ENCODE measurements at places on chromosomes 2 and 18.

- peak; percentile 24 for DNase-seq
These were observed 214.5 kb downstream of the MCFD2 start for GRCh38 chr2:46701152-46701551.

- no peak for DNase-seq
These were observed 92.0 kb downstream of the PMS1 start for GRCh38 chr2:189876271-189876670.

GRCh38 chr2:20443276-20443920, 3.5 kb upstream of the RHOB start:
- DNase-seq, result peak; percentile 84

- DNase-seq, result peak; percentile 14
These were observed 113.0 kb upstream of the NEDD4L start for GRCh38 chr18:57931038-57931437.

DNA sequence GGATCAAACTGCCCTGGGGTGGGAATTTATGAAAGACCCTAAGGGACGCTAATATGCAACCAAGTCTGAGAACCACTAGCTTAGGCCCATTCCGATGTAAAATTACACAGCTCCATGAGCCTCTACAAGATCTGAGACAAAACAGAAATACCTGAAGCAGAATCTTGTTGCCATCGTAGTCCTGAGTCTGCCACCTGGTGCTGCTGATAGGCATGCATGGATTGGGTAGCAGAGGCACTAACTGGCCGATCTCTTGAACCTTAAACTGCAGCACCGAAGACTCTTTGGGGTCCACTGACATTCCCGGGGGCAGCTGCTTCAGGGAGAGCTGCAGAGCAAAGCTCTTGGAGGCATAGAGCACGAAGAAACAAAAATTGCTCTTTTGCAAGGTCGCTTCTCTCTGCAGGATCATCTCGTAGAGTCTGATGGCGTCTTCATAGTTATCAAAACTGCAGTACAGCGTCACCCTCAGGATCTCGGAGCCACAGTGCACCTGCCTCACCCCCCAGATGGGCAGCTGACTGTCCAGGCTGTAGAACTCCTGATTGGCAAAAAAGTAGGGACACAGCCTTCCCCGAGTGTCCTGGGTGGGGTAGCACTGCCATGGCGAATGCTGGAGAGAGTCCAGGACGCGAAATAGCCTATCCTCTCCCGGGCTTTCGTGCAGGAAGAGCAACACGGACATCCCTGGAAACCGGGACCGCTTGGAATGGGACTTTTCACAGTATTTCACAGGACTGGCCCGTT, 848 bp downstream of the FAM124B start:
- DNase-seq, result no peak

GRCh38 chr18:75322206-75322605, 105.3 kb downstream of the SMIM21 start:
- DNase-seq, result no peak

DNA sequence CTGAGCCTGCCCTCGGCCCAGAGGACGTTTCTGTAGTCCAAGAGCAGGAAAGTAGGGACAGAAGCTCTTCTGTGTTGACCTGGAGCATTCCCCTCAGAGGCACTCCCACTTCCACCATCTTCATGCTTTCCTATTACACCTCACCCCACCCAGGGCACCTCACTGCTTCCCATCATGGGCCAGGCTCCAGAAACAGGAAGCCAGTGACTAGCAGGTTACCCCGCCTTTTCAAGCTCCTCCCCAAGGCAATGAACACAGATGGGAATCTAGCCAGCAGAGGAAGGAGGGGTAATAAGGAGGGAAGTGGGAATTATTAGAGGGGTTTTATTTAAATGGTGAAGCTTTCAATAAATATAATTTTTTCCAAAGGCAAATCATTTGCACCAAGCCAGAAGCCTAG, 308.8 kb upstream of the MGAT5 start:
- no peak for DNase-seq

DNA sequence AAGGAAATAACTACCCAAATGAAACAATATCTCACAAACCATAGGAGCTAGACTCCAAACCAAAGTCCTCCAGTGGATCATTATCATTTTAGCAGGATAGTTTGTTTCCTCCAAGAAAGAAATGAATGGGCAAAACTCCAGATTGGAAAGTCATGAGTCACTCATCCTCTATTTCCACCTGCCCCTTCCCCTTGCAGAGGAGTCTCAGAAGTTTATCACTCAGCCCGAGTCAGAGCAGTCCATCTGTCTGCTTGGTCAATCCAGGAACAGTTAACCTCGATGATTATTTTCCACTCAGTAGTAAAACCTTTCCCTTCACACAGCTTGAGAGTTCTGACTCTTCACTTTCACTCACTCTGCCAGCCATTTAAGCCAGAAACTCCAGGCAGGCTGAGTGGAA, 462.2 kb downstream of the BCL11A start:
- DNase-seq, result no peak

DNA sequence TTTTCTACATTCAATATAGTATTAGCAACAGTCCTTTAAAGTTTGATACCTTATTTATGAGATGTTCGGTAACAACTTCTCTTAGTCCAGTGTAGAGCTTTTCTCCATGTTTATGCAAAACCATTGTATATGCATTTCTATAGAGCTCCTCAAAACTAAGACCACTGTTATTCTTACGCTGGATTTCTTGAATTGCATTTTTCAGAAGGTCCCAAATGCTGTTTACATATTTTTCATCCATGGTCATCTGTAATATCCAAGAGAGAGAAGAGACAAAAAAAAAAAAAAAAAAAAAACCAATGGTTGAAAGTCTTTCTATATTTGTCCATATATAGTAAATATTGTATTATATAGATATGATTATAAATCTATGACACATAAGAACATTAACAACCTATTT, 27.6 kb downstream of the CUL3 start:
- DNase-seq, result no peak

- DNase-seq, result no peak
These were observed 6.4 kb upstream of the SMAD7 start for GRCh38 chr18:48957136-48957535.

GRCh38 chr18:28153485-28154065, 23.4 kb downstream of the CDH2 start:
- DNase-seq, result no peak

- DNase-seq, result no peak
These were observed 89.0 kb downstream of the TMEM247 start for GRCh38 chr2:46568212-46569009.

GRCh38 chr2:210009126-210009525, 6.7 kb downstream of the RPE start:
- no peak for DNase-seq

GRCh38 chr2:59896499-59897245, 656.8 kb downstream of the BCL11A start:
- no peak for DNase-seq

GRCh38 chr2:123840016-123840415, 185.1 kb upstream of the CNTNAP5 start:
- no peak for DNase-seq

- DNase-seq, result peak; percentile 49
These were observed 7.1 kb upstream of the SOS1 start for GRCh38 chr2:39127973-39128372.

DNA sequence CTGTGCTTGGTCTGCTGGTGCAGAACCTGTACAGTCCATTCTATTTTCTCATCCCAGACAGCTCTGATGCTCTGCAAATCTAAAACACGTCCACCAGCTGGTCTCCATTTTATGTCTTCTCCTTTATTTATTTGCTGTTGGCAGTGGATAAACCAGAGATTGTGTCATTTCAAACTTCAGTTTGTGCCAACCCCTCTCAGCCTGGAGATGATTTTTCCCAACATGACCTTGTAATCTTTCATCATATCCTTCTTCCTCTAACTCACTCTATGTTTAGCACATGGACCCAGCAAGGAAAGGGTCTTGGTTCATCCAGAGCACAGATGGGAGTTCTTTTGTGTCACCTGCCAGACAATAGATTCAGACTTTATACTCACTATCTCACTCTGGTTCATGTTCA, 273.2 kb downstream of the MTX2 start:
- peak; percentile 58 for DNase-seq

DNA sequence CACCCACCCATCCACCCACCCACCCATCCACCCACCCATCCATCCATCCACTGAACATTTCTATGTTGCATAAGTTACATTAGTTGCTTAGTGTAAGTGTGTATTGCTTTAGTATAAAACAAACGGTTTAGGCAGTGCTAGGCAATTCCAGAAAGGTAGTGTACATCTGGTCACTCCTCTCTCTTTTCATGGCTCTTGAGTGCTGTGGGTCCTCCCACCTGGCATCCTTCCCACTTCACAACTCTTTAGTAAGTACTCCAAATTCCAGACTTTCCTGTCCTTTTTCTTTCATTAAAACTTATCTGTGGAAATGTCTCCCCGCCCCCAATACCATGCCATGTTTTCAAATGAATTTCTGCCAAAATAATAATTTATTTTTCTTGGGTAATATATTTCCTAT, 122.5 kb downstream of the PLEKHM3 start:
- peak; percentile 59 for DNase-seq

GRCh38 chr2:209600341-209601171, 171.1 kb upstream of the UNC80 start:
- DNase-seq, result no peak

DNA sequence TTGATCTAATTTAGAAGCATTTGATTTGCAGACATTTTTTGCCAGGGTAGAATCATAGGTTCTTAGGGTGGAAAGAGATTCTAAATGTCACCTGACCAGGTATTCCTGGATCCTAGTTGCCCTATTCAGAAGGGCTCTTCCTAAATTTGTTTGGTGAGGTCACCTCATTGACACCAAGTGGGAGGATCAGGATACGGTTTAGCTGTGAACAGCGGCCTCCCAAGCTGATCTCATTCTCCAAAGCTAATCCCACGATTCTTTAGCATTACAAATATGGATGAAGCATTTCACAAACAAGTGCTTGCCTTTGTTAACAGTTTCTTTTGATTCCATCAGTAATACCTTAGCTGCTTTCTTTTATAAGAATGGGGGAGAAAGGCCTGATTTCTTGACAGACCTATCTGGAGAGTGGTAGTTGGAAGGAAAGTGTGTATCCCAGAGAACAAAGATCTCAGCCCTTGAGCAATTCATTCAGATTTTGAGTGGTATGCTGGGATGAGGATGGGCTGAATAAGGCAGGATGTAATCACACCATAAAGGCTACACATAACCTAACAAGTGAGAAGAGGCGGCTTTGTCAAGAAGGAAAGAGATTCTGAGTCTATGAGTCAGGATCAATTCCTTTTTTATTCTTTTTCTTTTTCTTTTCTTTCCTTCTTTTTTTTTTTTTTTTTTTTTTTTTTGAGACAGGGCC, 16.6 kb downstream of the KCTD1 start:
- DNase-seq, result no peak

DNA sequence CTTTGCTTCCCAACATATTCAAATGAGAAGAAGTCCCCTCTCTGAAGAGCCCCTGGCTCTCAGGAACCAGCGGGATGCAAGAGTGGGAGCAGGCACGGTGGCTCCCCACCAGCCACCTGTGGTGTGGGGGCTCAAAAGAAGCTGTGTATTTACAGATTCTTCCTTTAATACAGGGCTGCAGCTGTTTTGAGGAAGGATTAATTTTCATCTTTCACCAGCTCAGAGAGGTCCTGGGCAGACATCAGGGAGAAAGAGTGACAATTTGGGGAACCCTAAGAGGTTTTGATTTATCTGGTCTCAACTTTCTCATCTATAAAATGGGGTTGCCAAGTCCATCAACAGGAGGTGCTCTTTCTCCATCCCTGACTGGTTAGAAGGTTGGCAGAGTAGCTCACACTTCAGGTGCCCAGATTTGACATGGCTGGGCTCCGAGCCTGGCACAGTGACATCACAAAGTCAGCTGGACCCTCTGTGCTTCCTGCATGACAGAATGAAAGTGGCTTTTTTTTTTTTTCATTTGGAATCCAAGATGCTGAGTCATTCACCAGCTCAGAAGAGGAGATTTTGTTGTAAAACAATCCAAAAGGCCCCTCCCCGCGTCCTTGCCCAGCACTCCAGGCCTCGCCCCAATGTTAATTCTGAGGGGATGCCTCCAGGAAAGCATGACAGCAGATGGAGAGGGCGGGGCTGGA, 15.5 kb upstream of the SIX2 start:
- no peak for DNase-seq
